ENCODE measurements at places on chromosomes 12 and 14. TPM values are rescaled to one million over a fixed set of nuclear protein-coding genes. Genes with fewer than 3 reads are reported as not detected.
A peak's percentile ranks its signal among the peaks of the same experiment; 100 is the strongest.

DNA sequence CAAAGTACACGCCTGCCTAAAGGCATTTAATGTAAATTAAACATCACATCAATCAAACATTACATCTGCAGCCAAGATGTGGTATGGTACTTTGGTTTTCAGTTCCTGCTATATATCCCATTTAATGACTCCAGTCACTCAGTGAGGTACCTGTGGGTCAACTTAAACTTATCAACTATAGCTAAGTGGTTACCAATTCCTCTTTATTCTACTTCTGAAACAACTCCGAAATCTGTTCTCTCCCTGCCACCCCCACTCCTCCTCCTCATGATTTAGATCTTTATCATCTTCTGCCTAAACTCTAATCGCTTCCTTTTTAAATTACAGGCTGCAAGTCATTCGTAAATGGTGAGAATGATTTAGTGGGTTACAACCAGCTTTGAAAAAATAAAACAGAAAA, 57.9 kb downstream of the BCL2L14 start:
- DNase-seq, result no peak

- no peak for DNase-seq
Observed at GRCh38 chr12:59040656-59041055, 120.4 kb upstream of the LRIG3 start.

- DNase-seq, result no peak
Observed at GRCh38 chr12:132493482-132494178, 3.7 kb downstream of the FBRSL1 start.

DNA sequence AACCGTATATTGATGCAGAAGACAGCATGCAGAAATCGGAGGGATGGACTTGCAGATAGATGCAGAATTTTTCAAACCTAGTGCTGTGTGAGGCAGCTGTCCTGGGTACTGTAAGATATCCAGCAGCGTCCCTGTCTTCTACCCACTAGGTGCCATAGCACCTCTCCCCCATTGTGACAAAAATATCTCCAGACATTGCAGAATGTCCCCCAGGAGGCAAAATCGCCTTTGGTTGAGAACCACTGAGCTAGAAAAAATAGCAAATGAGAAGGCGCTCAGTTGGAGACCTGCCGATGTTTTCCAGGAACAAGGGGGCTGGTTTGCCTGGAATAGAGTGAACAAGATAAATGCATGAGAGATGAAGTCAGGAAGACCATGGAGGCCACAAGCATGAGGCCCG, 67.9 kb upstream of the TMEM132D start:
- DNase-seq, result no peak

DNA sequence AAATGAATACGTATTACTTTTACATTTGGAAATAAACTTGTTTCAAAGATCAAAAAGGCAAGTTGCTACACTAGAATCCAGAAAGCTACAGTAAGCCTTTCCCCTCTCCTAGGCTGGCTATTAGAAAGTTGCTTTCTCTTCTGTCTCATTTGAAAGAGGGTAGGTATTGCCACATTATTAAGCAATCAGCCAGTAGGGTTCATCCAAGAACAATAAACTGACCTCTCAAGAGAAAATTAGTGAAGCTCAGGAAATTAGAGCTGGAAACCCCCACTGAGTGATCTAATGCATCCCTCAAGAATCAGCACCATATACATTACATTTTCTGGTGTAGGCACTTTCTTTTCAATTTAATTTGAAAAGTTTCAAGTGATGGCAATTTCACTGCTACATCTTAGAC, 4.5 kb upstream of the TMEM233 start:
- DNase-seq, result no peak

GRCh38 chr14:21428930-21429329, 27.0 kb downstream of the CHD8 start:
- DNase-seq, result no peak

- DNase-seq, result no peak
Observed at GRCh38 chr12:75087654-75088053, 122.0 kb downstream of the KCNC2 start.

- no peak for DNase-seq
Observed at GRCh38 chr12:67957383-67957782, 31.9 kb upstream of the IFNG-AS1 start.

DNA sequence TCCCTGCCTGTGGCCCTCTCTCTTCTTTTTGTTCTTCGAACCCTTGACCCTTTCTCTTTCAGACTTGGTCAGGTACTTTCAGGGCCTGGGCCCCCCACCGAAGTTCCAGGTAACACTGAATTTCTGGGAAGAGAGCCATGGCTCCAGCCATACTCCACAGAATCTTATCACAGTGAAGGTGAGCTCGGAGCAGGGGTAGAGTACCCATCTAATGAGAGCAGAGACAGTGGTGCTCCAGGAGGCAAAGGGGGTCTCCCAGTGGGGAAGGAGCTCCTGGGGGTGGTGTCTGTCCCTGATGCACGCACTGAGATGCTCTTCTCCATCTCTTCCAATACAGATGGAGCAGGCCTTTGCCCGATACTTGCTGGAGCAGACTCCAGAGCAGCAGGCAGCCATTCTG, 4.7 kb downstream of the IRF9 start:
- no peak for DNase-seq

- no peak for DNase-seq
Observed at GRCh38 chr12:66252771-66253170, 49.5 kb upstream of the HELB start.

GRCh38 chr14:100748944-100749343, 22.3 kb downstream of the DLK1 start:
- DNase-seq, result no peak

- no peak for DNase-seq
Observed at GRCh38 chr14:103770902-103771301, 55.3 kb downstream of the ZFYVE21 start.

DNA sequence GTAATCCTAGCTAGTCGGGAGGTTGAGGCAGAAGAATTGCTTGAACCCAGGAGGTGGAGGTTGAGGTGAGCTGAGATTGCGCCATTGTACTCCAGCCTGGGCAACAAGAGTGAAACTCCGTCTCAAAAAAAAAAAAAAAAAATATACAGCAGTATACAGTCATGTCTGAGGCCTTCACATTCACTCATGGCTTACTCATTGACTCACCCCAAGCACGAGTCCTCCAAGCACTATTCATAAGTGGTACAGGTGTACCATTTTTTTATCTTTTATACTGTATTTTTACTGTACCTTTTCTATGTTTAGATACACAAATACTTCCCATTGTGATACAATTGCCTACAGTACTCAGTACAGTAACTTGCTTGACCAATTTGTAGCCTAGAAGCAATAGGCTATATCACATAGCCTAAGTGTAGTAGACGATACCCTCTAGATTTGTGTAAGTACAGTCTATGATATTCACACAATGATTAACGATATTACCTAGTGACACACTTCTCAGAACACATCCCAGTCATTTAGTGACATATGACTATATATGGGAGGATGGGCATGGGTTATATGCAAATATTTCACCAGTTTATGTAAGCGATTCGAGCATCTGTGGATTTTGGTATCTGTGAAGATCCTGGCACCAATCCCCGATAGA, 12.2 kb downstream of the LLPH start:
- no peak for DNase-seq

DNA sequence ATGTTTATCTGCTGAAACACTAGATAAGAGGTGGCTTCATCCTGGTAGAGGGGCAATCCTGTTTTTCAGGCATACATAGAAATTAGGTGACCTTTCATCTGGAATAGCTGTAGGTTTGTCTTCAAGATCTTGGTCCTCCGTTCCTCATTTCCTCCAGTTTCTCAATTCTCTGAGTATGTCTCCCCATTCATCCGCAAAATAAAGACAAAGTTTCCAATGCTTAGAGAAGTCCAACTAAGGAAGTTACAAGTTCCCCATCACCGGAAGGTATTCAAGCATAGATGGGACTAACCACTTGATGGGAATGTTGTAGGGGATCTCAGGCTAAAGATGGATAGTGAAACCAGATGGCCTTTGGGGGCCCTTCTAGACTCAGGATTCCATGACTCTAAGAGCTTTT, 34.3 kb downstream of the ERG28 start:
- no peak for DNase-seq

GRCh38 chr12:65454115-65454787, 175.8 kb downstream of the MSRB3 start:
- DNase-seq, result no peak

- no peak for DNase-seq
Observed at GRCh38 chr12:40827683-40828592, 135.7 kb downstream of the CNTN1 start.

GRCh38 chr12:106136263-106136662, 2.5 kb downstream of the NUAK1 start:
- DNase-seq, result peak; percentile 44

GRCh38 chr12:94269316-94269999, 121.1 kb downstream of the PLXNC1 start:
- no peak for DNase-seq

- DNase-seq, result no peak
Observed at GRCh38 chr12:107801150-107801549, 26.6 kb downstream of the ASCL4 start.

GRCh38 chr12:67649570-67650387, 1.2 kb downstream of the DYRK2 start:
- peak; percentile 40 for DNase-seq

DNA sequence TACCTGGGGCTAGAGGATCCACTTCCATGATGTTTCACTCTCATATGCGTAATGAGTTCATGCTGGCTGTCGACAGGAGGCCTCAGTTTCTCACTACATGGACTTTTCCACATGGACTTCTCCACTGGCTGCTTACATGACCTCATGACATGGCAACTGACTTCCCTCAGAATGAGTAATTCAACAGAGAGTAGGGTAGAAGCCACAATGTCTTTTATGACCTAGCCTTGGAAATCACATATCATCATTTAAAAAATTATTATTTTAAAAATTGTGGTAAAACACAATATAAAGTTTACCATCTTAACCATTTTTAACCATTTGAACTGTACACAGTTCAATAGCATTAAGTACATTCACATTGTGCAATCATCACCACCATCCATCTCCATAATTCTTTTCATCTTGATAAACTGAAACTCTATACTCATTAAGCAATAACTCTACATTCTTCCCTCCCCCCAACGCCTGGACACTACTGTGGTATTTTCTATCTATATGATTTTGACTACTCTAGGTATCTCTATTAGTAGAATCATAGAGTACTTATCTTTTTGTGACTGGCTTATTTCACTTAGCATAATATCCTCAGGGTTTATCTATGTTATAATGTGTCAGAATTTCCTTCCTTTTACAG, 144.5 kb downstream of the TGFB3 start:
- DNase-seq, result no peak

Gene COCH
- polyA plus RNA-seq, result 2.1 TPM

Gene MYF6
- not detected for polyA plus RNA-seq

Gene FSCB
- not detected for polyA plus RNA-seq

Gene WIF1
- polyA plus RNA-seq, result not detected

Gene KIF5A
- polyA plus RNA-seq, result not detected

Gene CDKN1B
- polyA plus RNA-seq, result 15.7 TPM

Gene VDR
- 0.05 TPM for polyA plus RNA-seq

Gene C12orf42
- polyA plus RNA-seq, result 37.0 TPM

Gene ITPK1
- 16.0 TPM for polyA plus RNA-seq

Gene STAT2
- 135 TPM for polyA plus RNA-seq

Gene PRH2
- polyA plus RNA-seq, result not detected

Gene CCDC196
- polyA plus RNA-seq, result not detected

Gene PPP1R1A
- not detected for polyA plus RNA-seq

Gene NRIP2
- 1.2 TPM for polyA plus RNA-seq

Gene CLEC12A
- 1.6 TPM for polyA plus RNA-seq

Gene HNF1A
- polyA plus RNA-seq, result not detected

Gene AKAP5
- 0.31 TPM for polyA plus RNA-seq

Gene CCDC197
- polyA plus RNA-seq, result not detected
